GM03348 (cell line): ENCODE measurements at places on chromosomes 11 and 22.
A peak's percentile ranks its signal among the peaks of the same experiment; 100 is the strongest.

GRCh38 chr11:69811431-69811830, 7.8 kb downstream of the FGF3 start:
- no peak for DNase-seq

DNA sequence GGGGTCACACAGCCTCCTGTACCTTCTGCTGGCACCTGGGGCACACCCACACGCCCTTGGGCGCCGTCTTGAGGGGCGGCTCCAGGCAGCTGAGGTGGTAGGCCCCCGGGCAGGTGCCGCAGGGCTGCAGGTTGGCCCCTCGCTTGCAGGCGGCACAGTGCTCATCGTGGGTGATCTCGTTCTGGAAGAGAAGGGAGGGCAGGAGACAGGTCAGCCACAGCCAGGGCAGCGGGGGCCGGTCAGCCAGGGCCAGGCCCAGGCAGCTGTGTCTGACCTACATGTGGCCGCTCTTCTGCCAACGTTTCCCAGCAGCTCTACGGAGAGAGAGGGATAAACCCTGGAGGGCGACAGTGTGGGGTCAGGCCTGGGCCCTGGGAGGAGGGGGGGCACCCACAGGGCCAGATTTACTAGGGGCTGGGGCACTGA, 121.9 kb downstream of the PHF21B start:
- DNase-seq, result peak; percentile 6

- DNase-seq, result no peak
These were observed 20.6 kb downstream of the EHF start for GRCh38 chr11:34641456-34641855.

GRCh38 chr22:29139965-29140782, 65.5 kb upstream of the EMID1 start:
- DNase-seq, result peak; percentile 45

DNA sequence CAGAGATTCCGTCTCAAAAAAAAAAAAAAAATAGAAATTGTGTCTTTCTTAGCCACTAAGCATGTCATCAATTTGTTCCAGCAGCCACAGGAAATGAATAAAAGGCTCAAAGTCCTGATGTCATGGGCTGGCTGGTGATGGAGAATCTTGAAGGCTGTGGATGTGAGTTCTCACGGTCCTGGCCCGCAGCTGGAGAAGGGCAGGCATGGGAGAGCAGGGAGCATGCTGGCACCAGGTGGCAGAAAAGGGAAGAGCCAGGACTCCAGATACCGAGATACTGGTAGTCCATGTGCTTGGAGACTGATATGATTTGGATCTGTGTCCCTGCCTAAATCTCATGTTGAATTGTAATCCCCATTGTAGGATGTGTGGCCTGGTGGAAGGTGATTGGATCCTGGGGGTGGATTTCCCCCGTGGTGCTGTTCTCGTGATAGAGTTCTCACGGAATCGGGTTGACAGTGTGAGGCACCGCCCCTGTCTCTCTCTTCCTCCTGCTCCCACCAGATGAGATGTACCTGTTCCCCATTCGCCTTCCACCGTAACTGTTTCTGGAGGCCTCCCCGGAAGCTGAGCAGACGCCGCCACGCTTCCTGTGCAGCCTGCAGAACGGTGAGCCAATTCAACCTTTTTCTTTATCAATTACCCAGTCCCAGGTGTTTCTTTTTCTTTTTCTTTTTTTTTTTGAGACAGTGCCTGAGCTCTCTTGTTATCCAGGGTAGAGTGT, 18.1 kb downstream of the MRGPRD start:
- DNase-seq, result no peak

- DNase-seq, result no peak
These were observed 745.8 kb upstream of the ANO5 start for GRCh38 chr11:21446939-21447590.

GRCh38 chr11:128040603-128041002, 546.8 kb downstream of the ETS1 start:
- DNase-seq, result peak; percentile 39

GRCh38 chr22:41229730-41230400, 10.9 kb downstream of the CHADL start:
- no peak for DNase-seq

- DNase-seq, result peak; percentile 91
These were observed 399 bp downstream of the ZNF143 start for GRCh38 chr11:9461063-9461759.

- no peak for DNase-seq
These were observed 171.7 kb upstream of the NCAM1 start for GRCh38 chr11:112789481-112789880.
